Sigmoid colon (tissue), 7 donors: ENCODE measurements at places on chromosomes 12 and 14. TPM values are rescaled to one million over a fixed set of nuclear protein-coding genes. Genes with fewer than 3 reads are reported as not detected.

DNA sequence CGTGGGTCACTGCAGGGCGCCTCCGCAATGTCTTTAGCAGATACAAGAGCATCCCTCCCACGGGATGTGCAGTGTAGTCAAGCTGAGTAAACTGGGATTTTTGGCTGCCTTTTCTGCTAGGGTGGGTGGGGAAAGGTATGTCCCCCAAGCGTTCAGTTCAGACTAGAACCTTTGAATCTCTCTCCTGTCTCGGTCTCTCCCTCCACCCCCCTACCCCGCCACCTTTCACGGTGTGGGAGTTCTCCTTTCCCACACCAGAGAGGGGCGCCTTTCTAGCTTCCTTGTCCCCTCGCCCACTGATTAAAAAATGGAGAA, 525 bp upstream of the FAR2 start:
- peaks cover 30% of the 10 kb centered on the region for H3K4me1 ChIP-seq
- no peak for DNase-seq
- peak overlapping the region; percentile 71 for H3K4me3 ChIP-seq
- H3K27ac ChIP-seq, result peak overlapping the region; percentile 82
- no peaks in the 10 kb centered on the region for H3K36me3 ChIP-seq

- H3K27me3 ChIP-seq, result no peaks in the 10 kb centered on the region
- no peaks in the 10 kb centered on the region for H3K4me1 ChIP-seq
- DNase-seq, result no peak
These were observed 44.4 kb upstream of the CPM start for GRCh38 chr12:68977335-68977734.

Gene DTX1
- total RNA-seq, result 2.8 TPM

Gene KRT86
- not detected for total RNA-seq

DNA sequence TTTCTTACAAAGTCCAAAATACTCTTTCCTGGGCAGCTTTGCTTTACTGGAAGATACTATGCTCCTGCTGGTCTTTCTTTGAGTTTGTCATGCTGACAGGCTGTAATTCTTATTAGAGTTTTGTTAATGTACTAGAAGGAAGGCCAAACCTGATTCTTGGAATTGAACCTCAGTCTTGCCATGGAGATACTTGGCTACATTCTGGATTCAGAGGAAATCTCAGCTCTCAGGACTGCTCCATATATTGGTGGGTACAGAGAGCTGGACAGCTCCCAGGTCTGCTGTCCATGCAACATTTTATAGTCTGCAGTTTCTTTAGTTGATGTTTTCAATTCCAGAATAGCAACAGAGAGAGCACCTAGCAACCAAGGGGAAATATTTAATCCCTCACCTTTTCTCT, 363.1 kb upstream of the STXBP6 start:
- H3K27ac ChIP-seq, result no peak overlapping the region
- H3K4me3 ChIP-seq, result no peak overlapping the region
- DNase-seq, result no peak

DNA sequence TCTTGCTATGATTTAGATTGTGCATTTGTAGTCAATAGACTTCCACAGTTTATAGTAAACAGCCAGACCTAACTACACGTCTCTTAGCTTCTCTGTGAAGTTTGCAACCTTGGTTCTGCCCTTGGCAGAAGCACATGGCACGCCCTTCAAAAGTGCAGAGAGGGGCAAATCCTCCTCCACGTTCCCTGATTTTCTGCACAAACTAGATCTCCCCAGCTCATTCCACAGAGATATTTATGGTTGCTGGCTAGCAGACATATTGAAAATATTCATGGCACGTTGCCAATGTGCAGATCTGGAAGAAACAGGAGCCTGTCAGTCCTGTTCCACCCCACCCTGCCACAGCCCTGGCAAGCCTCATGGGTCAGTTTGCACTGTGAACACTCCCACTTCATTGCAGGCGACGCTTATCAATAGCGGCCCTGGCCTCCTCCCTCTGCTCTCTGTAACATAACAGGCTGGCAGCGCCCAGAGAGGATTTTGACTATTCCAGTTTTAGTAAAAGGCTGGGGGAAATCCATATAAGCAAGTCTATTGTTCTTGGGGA, 6.5 kb upstream of the LGALS3 start:
- no peak for DNase-seq
- H3K4me1 ChIP-seq, result peaks cover 18% of the 10 kb centered on the region
- H3K27me3 ChIP-seq, result no peaks in the 10 kb centered on the region
- no peak overlapping the region for H3K27ac ChIP-seq

Gene PAX9
- 1.2 TPM for total RNA-seq

GRCh38 chr12:123494124-123494851, 36.3 kb downstream of the SNRNP35 start:
- H3K4me3 ChIP-seq, result no peak overlapping the region
- no peak for DNase-seq
- H3K4me1 ChIP-seq, result no peaks in the 10 kb centered on the region
- no peak overlapping the region for H3K27ac ChIP-seq
- no peaks in the 10 kb centered on the region for H3K27me3 ChIP-seq
- peaks cover 26% of the 10 kb centered on the region for H3K36me3 ChIP-seq
